ENCODE measurements at places on chromosomes 5 and 9.
A peak's percentile ranks its signal among the peaks of the same experiment; 100 is the strongest.

DNA sequence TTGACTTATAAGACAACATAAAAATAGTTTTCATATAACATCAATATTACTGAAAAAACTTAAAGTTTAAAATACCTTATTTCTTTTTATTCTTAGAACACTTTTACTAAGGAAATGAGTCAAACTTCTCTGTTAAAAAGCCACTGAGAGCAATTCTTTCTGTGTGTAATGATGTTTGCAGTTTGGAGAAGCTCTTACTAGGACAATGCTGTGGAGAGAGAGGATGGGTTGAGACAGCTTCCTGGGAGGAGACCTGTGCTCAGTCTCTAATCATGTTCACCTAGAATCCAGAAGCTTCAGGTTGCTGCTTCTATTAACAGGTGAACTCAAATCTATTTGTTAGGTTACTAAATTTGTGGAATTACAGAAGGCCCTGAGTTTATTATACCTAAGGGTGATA lies 198.5 kb downstream of the DNAH5 start:
- DNase-seq, result no peak

DNA sequence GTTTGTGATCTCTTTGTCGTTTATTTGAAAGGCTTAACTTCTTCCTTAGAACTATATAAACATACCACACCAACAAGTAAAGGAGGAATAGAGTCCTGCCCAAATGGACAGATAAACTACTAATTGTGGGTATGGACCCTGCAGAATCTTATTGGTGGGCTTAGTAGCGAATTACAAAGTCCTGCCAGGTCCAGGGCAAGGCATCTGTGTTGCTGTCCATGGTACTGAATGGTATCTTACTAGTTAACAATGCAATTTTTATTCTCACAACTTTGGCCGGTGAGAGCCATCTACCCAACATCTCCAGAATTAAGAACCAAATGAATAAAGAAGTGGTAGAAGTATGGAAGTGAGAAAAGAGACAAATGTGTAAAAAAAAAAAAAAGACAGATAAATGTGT lies 1782.4 kb upstream of the WWC1 start:
- DNase-seq, result peak; percentile 11

GRCh38 chr9:89874351-89875321 lies 269.8 kb downstream of the GADD45G start:
- no peak for DNase-seq

DNA sequence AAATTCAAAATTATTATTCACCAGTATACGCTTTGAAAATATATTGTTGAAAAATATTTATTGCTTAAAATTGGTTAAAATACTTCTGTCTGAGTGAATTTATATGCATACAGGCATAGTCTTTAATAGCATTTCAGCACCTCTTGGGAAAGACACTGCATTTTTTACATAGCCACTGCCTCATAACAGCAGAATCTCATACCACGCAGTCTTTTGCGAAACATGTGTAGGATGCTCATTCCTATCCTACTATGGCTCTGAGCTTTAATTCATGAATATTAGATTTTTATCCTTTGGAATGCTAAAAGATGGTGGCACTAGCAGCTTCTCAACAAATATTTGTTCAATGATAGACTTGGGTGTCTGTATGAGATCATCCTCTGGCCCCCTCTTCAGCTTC lies 94.0 kb upstream of the SH3GL2 start:
- no peak for DNase-seq

DNA sequence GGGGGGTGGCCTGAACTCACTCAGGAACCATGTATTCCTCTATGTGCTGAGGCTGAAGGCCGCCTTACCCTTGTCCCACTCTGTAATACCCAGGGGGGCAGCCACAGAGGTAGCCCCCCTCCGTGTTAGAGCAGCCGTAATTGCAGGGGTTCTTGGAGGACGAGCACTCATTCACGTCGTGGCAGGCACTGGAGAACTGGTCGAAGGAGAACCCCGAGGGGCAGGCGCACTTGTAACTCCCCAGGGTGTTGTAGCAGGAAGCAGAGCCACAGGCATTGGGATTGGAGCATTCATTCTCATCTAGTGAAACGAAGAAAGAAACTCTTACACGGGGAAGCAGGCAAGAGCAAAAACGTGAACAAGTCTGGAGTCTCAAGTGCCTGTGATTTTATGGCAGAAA lies 179.8 kb downstream of the SLC12A2 start:
- no peak for DNase-seq

Data from right kidney (tissue), 9 donors.